HT-29 (cell line): ENCODE measurements at places on chromosomes 2 and 18.

- no peak for DNase-seq
These were observed 92.5 kb downstream of the ZFP36L2 start for GRCh38 chr2:43133708-43134570.

DNA sequence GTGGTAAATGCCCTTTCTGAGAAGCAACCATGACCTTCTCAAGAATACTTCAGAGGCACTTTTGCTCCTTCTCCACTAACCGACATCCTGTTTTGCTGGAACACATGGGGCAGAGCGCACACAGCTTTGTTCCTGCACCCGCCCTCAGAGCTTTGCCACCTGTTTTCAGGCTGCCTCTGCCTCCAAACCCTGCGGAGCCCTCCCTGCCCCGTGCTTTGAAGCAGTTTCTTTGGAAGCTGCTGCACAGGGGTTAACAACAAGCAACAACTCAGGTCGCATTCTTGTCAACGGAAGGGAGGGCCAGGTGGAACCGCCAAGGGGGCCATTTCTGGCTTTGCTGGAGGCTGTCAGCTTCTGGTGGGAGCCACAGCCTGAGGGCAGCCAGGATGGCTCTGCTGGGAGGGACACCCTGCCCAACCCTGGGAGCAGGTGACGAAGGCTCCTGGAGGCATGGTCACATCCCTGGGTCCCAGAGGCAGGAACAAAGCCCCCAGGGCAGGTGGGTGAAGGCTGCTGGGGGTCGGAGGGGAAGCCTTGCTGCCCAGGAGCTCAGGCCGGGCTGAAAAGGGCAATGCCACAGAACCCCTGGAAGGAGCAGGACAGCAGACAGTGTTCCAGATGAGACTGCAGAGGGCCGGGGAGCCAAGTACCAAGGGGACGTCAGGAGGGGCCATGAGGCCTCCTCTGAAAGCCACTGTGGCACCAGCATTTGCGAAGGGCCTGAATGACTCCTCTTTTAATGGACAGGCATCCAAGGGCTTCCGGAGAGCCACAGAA, 46.8 kb downstream of the MRPS5 start:
- DNase-seq = no peak

- no peak for DNase-seq
These were observed 937 bp upstream of the LANCL1 start for GRCh38 chr2:210477496-210477895.

- DNase-seq = peak; percentile 62
These were observed 159.2 kb upstream of the RAB12 start for GRCh38 chr18:8450013-8450412.
